Foreskin keratinocyte (primary cell): ENCODE measurements at places on chromosomes 5 and 9. TPM values are rescaled to one million over a fixed set of nuclear protein-coding genes. Genes with fewer than 3 reads are reported as not detected.

The SPOCK1 gene
- 0.53 and 1.3 TPM in 2 replicates for total RNA-seq

The UBAC1 gene
- total RNA-seq = 58.0 and 58.8 TPM in 2 replicates

The SPINK5 gene
- 0.75 and 1.1 TPM in 2 replicates for total RNA-seq

GRCh38 chr5:68055686-68056085 lies 159.9 kb upstream of the PIK3R1 start:
- no peak for DNase-seq

DNA sequence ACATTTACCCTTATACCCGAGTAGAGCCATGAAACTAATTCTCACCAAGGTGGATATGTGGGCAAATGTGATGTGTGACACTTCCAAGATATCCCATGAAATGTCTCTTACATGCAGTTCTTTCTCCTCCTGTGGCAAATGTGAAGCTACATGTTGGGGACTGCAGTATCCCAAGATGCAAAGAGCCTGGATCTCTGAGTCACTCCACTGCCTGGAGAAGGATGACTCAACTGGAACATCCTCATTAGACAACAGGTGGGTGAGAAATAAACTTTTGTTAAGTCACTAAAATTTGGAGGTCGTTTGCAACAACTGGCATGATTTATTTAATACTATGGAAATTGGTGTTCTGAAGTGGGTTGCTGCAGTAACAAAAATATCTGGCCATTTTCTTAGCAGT lies 36.5 kb upstream of the TENT4A start:
- peak; percentile 72 for DNase-seq

- DNase-seq = no peak
Measured at GRCh38 chr9:81069923-81070322, 619.4 kb downstream of the TLE1 start.

GRCh38 chr5:142924135-142924883 lies 154.1 kb downstream of the ARHGAP26 start:
- no peak for DNase-seq

GRCh38 chr5:149834246-149834855 lies 104.2 kb downstream of the PPARGC1B start:
- DNase-seq = no peak

DNA sequence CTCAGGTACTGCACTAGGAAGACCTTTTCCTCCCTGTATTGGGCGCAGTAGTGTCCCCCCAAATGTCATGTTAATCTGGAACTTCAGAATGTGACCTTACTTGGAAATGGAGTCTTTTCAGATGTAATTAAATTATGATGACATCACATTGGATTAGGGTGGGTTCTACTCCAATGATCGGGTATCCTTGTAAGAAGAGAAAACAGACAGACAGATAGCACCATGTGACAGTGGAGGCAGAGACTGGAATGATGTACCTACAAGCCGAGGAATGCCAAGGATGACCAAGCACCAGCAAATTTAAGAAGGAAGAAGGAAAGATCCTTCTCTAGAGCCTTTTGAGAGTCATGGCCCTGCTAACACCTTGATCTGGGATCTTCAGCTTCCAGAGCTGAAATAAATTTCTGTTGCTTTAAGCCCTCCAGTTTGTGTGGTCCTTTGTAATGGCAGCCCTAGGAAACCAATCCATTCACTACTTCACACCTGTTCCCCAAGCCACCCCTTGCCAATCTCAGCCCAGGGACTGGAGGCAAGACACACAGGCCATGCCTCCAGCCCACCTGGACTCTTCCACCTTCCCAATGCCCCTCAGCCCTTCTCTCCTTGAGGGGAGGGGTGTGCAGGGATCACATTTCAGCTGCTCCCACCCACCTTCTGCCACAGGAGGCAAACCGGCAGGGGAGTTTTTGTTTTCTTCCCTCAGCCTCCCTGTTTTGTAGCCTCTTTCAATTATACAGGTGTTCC lies 1.6 kb downstream of the CCNJL start:
- DNase-seq = no peak
